Aorta (tissue), 5 donors: ENCODE measurements at places on chromosomes 4 and X. TPM values are rescaled to one million over a fixed set of nuclear protein-coding genes. Genes with fewer than 3 reads are reported as not detected.

- peaks cover 2% of the 10 kb centered on the region for H3K4me1 ChIP-seq
- H3K4me3 ChIP-seq: peak overlapping the region; percentile 20
- no peaks in the 10 kb centered on the region for H3K27me3 ChIP-seq
- no peak for DNase-seq
- no peak overlapping the region for H3K27ac ChIP-seq
These were observed 176.4 kb downstream of the BMPR1B start for GRCh38 chr4:94934201-94934600.

DNA sequence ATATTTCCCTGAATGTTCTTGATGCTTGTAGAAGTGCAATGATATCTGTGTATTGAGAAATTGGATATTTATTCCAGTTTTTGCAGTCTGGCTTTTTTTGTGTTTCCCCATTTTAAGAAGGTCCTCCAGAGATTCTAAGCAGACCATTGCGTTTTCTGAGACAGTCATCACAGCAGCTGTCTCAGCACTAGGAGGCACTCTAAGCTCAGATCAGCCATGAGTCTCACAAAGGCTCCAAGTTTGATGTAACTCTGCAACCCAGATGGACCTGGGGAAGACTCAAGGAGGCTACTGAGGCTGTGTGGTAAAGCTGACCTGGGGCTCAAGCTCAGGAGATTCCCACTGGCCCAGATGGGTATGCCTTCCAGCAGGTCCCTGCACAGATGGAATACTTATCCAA is 89.3 kb upstream of the CYLC1 start:
- H3K4me1 ChIP-seq: no peaks in the 10 kb centered on the region
- no peak overlapping the region for H3K4me3 ChIP-seq
- H3K36me3 ChIP-seq: no peaks in the 10 kb centered on the region

DNA sequence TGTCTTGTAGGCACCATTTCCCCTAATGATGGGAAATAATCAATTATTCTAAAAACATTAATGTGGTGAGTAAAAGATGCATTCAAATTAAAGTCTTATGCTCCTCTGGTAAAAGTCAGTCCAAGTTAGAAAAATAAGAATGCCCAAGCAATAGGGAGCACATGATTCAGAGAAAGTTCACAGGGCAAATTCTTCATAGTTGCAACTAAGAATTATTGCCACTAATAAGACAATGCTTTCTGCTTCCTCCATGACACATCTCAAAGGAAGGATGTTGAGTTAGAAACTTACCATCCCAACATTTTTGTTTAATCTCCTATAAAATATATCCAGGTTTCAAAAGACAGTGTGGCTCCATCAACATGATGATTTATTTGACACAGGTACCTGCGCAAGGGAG is 26.3 kb downstream of the PHOX2B start:
- no peak for DNase-seq
- H3K4me3 ChIP-seq: no peak overlapping the region
- H3K27ac ChIP-seq: no peak overlapping the region
- no peaks in the 10 kb centered on the region for H3K27me3 ChIP-seq

FAM47B gene
- not detected for total RNA-seq

DNA sequence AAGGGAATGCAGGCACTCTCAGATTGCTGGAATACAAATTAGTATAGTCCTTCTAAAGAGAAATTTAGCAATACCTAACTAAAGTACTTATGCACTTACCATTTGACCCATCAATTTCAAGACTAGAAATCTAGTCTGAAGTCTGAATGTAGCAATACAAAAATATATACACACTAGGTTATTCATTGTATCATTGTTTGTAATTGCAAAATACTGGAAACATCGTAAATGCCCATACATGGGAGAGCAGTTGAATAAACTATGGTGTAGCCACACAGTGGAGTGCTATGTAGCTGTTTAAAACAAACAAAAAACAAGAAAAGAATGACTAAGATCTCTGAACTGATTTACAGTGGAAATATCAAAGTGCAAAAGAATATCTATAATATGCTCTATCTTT is 346.4 kb downstream of the ZNF674 start:
- no peaks in the 10 kb centered on the region for H3K27me3 ChIP-seq
- H3K27ac ChIP-seq: no peak overlapping the region
- H3K4me3 ChIP-seq: no peak overlapping the region
- no peaks in the 10 kb centered on the region for H3K4me1 ChIP-seq
- H3K36me3 ChIP-seq: no peaks in the 10 kb centered on the region

UGT2B10 gene
- not detected for total RNA-seq

- H3K4me3 ChIP-seq: no peak overlapping the region
- no peaks in the 10 kb centered on the region for H3K27me3 ChIP-seq
- H3K36me3 ChIP-seq: no peaks in the 10 kb centered on the region
- no peak for DNase-seq
These were observed 14.0 kb downstream of the DIPK2B start for GRCh38 chrX:45186643-45187026.

DNA sequence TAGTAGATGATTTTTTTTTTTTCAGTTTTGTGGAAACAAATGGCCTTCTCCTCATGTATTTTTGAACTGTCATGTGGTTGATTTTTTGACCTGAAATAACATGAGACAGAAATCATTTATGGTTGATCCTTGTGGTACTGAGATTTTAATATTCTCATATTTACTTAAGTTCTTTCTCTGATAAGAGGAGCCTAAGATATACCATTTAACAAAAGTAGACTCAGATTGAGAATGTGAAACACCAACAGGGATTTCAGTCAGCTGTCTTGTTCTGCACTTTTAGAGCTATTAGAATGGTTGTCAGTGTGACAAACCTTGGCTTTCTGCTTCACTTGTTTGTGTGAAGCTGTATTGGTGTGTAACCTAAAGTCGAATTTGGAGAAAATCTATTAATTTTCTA is 575.7 kb downstream of the SPOCK3 start:
- H3K36me3 ChIP-seq: no peaks in the 10 kb centered on the region
- no peak for DNase-seq
- H3K4me1 ChIP-seq: no peaks in the 10 kb centered on the region
- H3K4me3 ChIP-seq: no peak overlapping the region
- no peak overlapping the region for H3K27ac ChIP-seq
- H3K27me3 ChIP-seq: no peaks in the 10 kb centered on the region

- no peak overlapping the region for H3K27ac ChIP-seq
- no peak overlapping the region for H3K4me3 ChIP-seq
- no peaks in the 10 kb centered on the region for H3K27me3 ChIP-seq
- H3K4me1 ChIP-seq: peaks cover 2% of the 10 kb centered on the region
- DNase-seq: no peak
These were observed 106.3 kb downstream of the CENPC start for GRCh38 chr4:67438975-67439374.

DNA sequence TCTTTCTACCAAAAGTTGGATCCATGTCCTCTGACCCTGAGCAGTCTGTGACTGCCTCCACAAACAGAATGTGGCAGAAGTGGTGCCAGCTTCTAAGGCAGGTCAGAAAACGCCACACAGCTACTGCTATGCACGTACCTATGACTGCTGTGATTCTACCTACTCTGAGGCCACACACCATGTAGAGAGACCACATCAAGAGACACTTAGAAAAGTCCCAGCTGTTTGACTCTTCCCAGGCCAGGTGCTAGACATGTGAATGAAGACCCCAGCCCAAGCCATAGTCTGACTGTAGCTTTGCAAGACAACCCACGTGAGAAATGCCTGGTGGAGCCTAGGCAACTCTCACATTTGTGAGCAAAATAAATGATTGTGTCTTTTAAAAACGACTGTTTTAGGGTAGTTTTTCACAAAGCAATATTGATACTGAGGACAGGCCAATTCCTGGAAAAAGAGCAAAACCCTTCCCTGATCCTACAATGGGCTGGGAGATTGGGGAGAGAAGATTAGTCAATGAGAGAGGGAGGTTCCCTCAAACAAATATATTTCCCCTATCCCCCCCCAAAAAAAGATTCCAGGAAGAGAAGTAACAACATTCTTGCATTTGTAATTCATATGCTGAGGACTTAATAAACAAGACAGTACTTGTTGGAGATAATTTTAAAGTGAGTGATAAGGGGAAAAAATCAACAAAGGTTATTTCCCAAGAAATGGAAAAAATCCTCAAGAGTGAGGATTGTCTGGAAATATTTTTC is 33.3 kb downstream of the FRYL start:
- no peaks in the 10 kb centered on the region for H3K36me3 ChIP-seq
- DNase-seq: no peak
- no peak overlapping the region for H3K4me3 ChIP-seq
- peaks cover 7% of the 10 kb centered on the region for H3K4me1 ChIP-seq
- H3K27me3 ChIP-seq: no peaks in the 10 kb centered on the region

FAT4 gene
- total RNA-seq: 40.5 TPM

PPARGC1A gene
- total RNA-seq: 3.8 TPM

NLGN3 gene
- total RNA-seq: 1.5 TPM

- H3K36me3 ChIP-seq: no peaks in the 10 kb centered on the region
- no peak overlapping the region for H3K4me3 ChIP-seq
- H3K27ac ChIP-seq: no peak overlapping the region
These were observed 32.6 kb upstream of the FAM193A start for GRCh38 chr4:2503809-2504208.

BEX5 gene
- 5.0 TPM for total RNA-seq

- peak overlapping the region; percentile 89 for H3K4me3 ChIP-seq
- H3K4me1 ChIP-seq: peaks cover 3% of the 10 kb centered on the region
These were observed 337 bp downstream of the STIM2 start for GRCh38 chr4:26860922-26861433.

- no peaks in the 10 kb centered on the region for H3K4me1 ChIP-seq
- H3K27me3 ChIP-seq: no peaks in the 10 kb centered on the region
- no peak overlapping the region for H3K27ac ChIP-seq
- no peaks in the 10 kb centered on the region for H3K36me3 ChIP-seq
- no peak for DNase-seq
- no peak overlapping the region for H3K4me3 ChIP-seq
These were observed 229.2 kb upstream of the AGTR2 start for GRCh38 chrX:115941388-115941787.

IQCM gene
- not detected for total RNA-seq

DNA sequence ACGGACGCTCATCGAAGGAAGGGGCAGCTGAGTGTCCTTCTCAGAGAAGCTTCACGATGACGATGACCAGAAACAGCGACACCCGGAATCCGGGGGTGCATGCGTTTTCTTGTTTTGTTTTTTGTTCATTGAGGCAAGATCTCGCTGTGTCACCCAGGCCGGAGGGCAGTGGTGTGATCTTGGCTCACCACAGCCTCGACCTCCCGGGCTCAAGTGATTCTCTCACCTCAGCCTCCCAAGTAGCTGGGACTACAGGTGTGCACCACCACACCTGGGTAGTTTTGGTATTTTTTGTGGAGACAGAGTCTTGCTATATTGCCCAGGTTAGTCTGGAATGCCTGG is 19.8 kb downstream of the DGKQ start:
- no peaks in the 10 kb centered on the region for H3K36me3 ChIP-seq
- DNase-seq: no peak

DNA sequence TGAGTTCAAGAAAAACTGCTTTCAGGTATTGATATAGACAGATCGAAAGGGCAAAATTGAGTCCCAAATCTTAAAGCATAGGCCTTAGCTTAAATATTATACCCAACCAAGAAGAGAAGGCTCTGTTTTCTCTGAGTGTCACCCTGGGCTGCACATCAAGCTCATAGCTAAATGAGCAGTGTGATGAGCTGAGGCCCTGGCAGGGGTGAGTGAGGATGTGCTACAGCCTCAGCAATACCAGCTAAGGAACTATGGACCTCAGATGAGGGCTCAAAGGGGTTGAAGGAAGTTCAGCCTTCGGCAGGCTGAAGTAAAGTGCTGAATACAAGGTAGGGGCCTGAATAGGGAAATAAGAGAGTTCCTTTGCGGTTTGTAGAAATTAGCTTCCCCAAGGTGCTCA is 79.3 kb downstream of the FAM114A1 start:
- no peaks in the 10 kb centered on the region for H3K27me3 ChIP-seq
- H3K27ac ChIP-seq: no peak overlapping the region
- H3K4me3 ChIP-seq: no peak overlapping the region
- H3K36me3 ChIP-seq: peaks cover 6% of the 10 kb centered on the region
- H3K4me1 ChIP-seq: no peaks in the 10 kb centered on the region

DNA sequence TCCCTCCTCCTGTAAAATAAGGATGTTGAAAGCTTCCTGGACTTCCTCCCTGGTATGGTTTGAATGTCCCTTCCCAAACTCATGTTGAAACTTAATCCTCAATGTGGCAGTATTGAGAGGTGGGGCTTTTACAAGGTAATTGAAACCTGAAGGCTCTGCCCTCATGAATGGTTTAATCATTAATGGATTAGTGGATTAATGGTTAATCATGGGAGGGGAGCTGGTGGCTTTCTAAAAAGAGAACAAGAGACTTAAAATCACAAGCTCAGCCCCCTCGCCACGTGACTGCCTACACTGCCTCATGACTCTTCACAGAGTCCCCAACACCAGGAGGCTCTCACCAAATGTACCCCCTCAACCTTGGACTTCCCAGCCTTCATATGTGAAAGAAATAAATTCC is 124.6 kb upstream of the ANXA3 start:
- no peaks in the 10 kb centered on the region for H3K27me3 ChIP-seq
- no peaks in the 10 kb centered on the region for H3K4me1 ChIP-seq
- H3K27ac ChIP-seq: no peak overlapping the region
- no peak for DNase-seq
- no peak overlapping the region for H3K4me3 ChIP-seq

DNA sequence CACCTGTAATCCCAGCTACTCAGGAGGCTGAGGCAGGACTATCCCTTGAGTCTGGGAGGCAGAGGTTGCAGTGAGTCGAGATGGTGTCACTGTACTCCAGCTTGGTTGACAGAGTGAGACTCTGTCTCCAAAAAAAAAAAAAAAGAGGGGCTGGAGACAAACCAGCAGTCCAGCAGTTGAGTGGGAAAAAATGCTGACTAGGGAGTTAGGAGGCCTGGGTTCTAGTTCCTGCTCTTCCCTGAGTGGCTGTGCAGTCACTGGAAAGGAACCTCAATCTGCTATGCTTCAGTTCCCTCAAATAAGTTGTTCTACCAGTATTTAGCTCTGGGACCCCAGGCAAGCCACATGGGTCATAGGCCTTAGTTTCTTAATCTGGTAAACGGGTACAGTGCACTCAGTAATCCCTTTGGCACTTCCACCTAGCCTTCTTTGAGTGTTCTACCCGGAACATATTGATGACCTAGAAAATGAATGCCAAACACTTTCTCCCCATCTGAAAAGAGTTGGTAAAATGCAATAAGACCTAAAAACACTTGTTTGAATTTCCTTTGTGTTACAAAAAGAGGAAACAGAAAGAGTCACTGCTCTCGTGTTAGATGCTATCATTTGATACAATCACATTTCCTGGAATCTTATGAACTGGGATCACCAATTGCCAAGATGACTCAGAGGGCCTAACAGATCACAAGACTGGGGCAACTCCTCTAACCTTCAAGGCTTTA is 99.3 kb upstream of the EGFL6 start:
- no peaks in the 10 kb centered on the region for H3K36me3 ChIP-seq
- no peak for DNase-seq
- no peak overlapping the region for H3K27ac ChIP-seq

FGFR3 gene
- 1.2 TPM for total RNA-seq

- DNase-seq: no peak
- no peak overlapping the region for H3K27ac ChIP-seq
- H3K27me3 ChIP-seq: no peaks in the 10 kb centered on the region
- no peaks in the 10 kb centered on the region for H3K4me1 ChIP-seq
- no peak overlapping the region for H3K4me3 ChIP-seq
- H3K36me3 ChIP-seq: peaks cover 2% of the 10 kb centered on the region
These were observed 42.0 kb upstream of the UGDH start for GRCh38 chr4:39569209-39569608.

CITED1 gene
- total RNA-seq: not detected
